ENCODE measurements at places on chromosomes 2 and 18.

- no peak for DNase-seq
Measured at GRCh38 chr2:12501469-12502158, 215.1 kb upstream of the TRIB2 start.

GRCh38 chr2:234102112-234102511, 51.6 kb downstream of the SPP2 start:
- no peak for DNase-seq

DNA sequence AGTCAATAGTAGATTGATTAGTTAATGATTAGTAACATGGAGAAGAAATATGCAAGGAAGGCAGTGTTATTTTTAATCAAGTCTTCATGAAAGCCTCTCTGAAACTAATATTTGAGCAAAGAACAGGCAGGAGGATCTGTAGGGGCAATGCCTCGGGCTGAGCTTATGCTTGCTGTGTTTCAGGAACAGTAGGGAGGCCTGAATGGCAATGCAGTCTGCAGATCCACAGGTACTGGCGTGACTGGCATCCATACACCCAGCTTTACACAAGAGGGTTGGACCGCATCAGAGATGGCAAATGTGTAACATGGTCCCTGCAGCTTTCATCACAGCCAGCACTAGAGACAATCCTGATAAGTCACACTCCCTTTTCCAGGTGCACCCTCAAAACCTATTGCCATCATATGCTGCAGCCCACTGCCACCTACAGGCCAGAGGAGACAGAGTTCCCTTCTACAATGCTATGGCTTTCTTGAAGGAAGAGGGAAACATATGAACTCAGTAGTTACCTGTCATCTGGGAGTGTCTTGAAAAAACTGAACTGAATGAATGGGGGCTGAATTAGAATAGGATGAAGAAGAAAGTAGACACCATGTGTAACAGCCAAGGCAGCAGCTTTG, 582.4 kb upstream of the RAB6C start:
- DNase-seq, result no peak

DNA sequence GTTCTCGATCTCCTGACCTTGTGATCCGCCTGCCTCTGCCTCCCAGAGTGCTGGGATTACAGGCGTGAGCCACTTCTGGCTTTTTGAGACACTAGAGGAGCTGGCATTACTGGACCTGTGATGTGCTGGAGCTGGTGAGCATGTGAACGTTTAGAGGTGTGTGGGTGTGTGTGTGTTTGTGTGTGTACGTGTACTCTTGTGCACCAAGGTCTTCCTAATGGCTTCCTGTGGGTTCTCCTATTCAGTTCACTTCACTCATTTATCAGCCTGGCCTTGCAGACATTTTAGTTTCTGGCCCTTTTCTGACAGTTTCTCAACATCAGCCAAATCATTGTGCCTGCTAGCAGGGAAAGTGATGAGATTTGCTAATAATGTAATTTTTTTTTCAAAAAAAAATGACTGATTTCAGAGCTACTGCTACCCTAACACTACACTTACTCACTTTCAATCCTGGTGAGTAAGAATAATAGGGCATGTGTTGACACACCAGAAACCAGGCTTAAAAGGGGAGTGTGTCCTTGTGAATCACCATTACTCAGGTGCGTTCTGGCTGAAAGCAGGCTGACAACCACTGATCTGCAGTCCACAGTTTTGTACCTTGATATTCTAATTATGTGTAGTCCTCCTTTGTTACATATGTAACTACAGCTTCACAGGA, 41.0 kb upstream of the ACTR3 start:
- DNase-seq, result no peak

DNA sequence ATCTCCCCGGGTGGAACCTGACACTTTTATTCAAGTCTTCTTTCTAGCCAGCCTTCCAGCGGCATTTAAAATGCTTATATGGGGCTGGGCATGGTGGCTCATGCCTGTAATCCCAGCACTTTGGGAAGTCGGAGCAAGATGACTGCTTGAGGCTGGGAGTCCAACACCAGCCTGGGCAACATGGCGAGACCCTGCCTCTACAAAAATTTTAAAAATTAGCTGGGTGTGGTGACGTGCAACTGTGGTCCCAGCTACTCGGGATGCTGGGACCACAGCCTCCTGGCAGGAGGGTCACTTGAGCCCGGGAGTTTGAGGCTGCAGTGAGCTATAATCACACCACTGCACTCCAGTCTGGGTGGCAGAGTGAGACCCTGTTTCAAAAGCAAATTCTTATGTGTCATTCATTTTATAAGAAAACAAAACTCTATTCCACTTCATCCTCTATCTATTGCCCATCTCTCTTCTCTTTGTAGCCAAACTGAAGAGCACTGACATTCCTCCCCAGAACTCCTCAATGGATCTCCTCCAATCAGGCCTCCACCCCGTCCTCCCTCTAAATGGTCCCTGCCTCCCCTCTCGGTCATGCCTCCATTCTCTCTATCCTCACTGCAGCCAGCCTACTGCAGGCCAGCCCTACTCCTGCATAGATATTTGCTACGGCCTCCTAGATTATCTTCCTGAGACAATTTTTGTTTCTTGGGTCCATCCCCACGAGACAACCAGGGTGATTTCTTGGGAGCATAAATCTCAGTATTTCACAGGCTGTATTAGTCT, 18.0 kb upstream of the RHOB start:
- no peak for DNase-seq

DNA sequence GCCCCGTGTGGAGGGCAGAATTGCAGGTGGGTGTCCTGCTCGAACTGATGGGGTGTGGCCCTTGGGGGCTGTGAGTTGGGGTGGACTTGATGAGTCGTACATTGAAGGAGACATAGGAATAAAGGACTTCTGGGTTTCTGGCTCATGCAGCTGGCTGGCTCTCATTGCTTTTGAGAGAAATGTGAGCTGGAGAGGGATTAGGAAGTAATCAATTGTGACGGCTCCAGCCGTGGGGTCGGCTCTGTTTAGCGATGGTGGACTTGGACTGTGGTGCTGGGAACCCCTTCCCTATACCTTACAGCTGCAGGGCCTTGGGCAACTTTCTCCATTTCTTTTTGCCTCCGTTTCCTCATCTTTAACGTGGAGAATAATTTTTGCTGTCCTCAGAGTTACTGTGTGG, 9.2 kb downstream of the IMPA2 start:
- DNase-seq, result no peak

- no peak for DNase-seq
Measured at GRCh38 chr2:62587592-62587991, 81.6 kb upstream of the TMEM17 start.

GRCh38 chr2:166106431-166107015, 21.3 kb downstream of the SCN1A start:
- no peak for DNase-seq

GRCh38 chr2:218260742-218261422, at the start of gene GPBAR1:
Gene GPBAR1, plus strand, starts transcription at chr2:218261015. Its CDS starts 1,710 bp downstream, at chr2:218262725.
- DNase-seq, result no peak

DNA sequence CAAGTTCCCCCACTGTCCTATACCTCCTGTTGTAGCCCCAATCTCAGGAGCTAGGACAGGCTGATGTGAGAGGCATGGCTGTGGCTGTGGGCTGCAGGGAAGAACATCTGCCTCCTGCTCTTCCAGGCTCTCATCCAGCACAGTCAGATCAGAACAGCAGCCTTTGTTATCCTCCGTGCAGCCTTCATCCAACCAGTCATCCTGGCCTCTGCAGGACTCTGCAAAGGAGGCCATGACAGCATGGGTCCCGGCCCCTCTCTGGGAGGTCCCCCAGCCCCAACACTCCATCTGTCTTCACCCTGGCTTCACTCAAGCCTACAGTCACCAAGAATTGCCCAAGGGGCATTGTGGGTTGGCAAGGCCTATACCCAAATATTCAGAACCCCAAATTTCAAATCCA, 223.2 kb upstream of the COPS8 start:
- no peak for DNase-seq

DNA sequence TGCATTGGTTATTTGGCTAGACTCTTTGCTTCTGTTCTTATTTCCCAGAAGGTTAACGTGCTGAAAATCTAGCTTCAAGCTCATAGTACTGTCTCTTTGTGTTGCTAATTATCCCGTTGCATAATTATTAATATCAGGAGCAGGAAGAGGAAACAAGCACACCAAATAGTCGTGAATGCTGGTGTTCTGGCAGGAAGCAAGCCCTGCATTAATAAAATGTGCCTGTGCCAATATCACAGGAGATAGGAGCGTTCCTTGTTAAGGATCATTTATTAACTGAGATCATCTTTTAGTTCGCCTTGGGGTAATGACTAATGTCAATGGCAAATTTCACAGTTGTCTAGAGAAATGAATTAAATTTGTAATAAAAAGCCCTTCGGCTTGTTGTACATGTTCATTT, 893.0 kb upstream of the POU3F3 start:
- DNase-seq, result no peak

DNA sequence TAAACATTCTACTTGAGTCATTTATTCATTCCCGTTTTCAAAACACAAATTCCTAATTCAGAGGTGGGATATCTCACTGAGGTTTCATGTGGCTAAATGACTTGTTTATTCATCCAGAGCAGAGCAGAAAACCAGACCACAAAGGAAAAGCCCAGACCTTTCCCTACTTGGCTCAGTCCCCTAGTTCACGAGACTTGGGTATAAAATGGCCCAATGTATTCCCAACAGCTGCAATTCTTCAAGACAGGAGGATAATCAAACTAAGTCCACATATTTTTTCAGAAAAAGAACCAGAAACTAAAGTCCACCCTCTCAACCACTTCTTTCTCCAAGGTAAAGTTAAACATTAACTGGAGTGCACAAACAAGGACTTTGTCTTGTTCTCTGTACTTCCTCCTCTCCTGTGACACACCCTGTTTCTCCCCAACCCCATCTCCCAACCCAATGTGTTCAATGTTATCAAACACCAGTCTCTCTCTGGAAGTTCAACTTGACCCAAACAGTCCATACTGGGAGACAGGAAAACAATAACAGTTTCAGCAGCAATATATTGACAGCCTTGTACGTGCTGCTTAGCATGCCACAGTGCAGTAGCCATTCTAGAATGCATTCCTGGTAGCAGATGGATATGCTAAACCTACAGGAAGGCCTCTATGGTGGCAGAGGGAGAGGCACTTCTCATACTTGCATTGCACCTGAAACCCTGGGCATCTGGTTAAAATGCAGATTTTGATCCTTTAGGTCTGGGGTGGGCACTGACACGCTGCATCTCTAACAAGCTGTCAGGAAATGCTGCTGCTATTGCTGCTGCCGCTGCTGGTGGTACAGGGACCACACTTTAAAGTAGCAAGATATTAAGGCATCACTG, 110.7 kb downstream of the INO80D start:
- DNase-seq, result no peak

DNA sequence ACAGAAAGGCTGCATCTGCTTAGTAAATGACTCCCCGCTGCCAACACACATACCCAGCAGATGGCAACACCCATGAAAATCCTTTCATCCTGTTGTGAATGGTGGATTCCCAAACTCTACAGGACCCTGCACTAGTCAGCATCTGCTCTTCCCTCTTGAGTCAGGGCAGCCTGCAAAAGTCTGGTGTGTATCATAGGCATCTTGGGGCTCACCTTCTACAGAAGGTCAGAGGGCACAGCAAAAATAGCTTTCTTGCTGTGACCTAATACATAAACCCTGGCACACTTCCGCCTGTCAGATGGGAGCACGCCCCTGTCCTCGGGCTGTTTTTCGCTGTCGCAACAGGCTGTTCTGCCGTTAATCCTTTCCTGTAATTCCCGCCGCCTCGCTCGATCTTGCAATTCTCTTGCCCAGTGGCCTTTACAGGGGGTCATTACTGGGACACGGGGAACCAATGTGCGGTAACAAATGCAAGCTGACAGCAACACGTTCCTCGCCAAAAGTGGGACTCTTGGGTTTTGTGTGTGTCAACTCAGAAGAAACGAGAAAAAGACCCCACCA, 19.9 kb upstream of the SCYGR1 start:
- no peak for DNase-seq

DNA sequence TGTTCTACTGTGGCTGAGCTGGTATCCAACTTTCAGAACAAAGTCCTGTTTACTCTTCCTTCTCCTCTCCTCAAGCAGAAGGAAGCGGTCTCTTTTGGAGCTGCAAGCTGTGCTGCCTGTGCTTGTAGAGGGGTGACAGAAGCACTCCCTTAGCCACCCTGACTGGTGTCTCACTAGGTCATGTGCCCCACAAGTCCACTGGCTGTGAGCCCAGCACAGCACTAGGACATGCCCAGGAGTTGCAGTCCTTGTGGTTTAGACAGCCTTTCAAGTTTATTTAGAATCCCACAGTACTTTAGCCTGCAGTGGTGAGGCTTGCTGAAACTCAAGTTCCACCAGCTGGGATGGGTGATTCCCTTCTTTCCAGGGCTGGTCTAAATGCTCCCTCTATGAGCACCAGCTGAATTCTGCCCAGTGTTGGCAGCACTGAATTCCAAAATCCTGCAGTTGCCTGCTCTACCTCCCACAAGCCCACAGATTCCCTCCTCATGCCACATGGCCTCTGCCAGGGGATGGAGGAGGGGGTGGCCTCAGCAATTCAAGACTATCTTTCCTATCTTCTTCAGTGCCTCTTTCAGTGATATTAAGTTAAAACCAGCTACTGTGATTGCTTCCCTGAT, 61.2 kb downstream of the CCDC85A start:
- DNase-seq, result no peak

DNA sequence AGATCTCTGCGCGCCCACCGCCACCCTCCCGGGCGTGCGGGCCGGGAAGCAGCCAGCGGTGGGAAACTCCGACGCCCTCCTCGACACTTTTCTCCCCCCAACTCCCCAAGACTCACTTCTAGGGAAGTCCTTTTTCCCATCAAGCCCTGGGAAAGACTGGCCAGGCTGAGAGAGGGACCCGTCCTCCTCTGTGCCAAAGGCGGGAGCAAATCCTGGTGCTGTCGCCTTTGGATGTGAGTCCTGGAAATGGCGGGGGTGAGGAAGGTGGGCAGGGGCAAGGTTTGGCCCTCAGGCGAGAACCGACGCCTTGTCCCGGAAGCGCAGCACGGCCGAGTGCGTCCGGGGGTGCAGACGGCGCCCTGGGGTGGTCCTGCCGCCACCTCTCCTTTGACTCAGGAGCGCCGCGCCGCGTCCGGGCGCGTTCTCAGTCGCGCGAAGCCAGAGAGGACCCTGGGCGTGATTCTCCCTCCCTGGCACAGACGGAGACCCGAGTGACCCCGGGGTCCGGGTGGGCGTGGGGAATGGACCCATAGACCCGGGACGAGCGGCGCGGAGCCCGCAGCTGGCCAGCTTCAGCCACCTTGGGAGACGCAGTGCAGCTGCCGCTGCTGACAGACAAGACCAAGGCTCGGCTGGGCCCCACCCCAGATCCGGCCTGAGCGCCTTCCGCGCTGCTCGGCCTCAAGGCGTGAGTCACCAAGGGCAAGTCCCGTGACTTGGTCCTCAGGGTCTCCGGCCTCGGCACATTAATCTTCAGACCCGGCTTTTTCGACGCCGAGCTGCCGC, 3.5 kb upstream of the LBX2 start:
- peak; percentile 15 for DNase-seq

- DNase-seq, result no peak
Measured at GRCh38 chr2:105617631-105618350, 126.9 kb upstream of the NCK2 start.

DNA sequence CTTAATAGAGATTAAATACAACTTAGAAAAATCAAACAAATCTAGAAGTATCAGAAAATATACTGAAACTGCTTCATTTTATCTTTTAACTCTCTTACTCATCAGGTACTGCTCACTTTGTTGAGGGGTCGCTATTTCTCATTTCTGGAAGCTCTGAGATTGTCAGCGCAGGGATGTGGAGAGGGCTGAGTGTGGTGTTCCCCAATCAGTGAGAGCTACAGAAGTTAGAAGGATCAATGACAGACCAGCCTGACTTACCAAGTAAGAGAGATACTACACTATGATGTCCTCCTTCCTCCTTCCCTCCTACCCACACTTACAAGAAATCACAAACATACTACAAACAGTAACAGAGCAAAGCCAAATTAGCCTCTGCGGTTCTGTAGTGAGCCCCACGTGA, 8.1 kb downstream of the GCFC2 start:
- no peak for DNase-seq

All from esophagus squamous epithelium (tissue), 5 donors.